Sigmoid colon (tissue), 7 donors: ENCODE measurements at places on chromosomes 2 and 18. TPM values are rescaled to one million over a fixed set of nuclear protein-coding genes. Genes with fewer than 3 reads are reported as not detected.
A peak's percentile ranks its signal among the peaks of the same experiment; 100 is the strongest.

GRCh38 chr18:841647-842370 lies 29.8 kb upstream of the YES1 start:
- DNase-seq, result no peak

DNA sequence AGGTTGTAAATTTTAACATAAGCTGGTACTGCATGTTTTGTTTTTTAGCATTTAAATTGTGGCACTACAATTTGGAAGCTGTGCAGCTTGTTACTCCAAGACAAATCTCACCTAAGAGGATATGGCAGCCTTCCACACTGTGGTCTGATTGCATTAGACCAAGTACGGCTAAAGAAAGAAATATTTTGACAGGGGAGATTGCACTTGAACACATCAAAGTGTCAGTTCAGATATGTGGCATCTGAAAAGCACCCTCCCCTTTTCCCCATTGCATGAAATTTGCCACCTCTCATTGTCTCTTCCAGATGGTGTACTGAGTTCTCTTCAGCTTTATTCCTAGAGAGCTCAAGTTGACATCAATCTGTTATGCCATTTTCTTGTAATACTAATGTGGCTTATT lies 295.9 kb downstream of the ERBB4 start:
- DNase-seq, result no peak

GRCh38 chr2:235914756-235915155 lies 253.4 kb downstream of the GBX2 start:
- DNase-seq, result no peak

- peak; percentile 71 for DNase-seq
These were observed 16.8 kb upstream of the HES6 start for GRCh38 chr2:238256594-238257104.

DNA sequence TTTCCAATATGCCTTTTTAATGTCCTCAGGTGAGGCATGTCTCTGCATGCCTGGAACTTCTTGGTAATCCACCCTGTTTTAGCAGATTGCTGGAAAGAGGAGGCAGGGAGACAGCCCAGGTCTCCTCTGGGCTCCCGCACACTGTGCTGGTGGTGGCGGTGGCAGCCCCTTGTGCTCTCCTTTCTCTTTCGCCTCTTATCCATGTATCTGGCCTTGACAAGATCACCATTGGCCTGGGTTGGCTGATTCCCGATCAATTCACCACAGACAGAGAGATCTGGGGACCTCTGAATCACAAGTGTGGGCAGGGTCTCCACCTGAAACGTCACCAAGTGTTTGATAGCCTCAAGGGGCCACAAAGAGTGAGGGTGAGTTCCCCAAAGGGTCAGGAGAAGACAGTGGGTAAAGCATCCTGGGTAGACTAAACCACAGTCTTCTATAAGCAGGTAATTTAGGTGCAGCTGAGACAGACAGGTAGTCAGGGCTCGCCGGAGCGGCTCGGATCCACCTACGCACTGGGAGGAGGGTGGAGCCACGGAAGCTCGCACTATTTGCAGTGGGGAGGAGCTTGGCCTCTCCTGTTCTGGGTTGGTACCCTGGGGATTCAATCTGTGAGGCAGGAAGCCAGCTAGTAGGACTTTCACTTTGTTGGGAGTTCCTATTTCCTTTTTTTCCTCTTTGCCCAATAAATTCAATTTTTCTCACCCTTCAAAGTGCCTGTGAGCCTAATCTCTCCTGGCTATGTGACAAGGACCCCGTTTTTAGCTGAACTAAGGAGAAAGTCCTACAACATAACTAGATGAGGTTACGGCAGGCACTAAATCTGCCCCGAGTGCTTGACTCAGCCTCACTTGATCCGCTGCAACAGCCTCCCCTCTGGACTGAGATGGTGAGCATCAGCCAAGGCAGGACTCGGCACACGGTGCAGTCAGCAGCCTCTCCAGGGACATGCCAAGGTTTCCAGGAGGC lies 57.6 kb downstream of the SLC4A3 start:
- peak; percentile 83 for DNase-seq

C2orf80 gene
- not detected for total RNA-seq
